GM20000 (cell line): ENCODE measurements at places on chromosomes 6 and 20.
A peak's percentile ranks its signal among the peaks of the same experiment; 100 is the strongest.

- DNase-seq: no peak
These were observed 694 bp downstream of the MRPS18B start for GRCh38 chr6:30618270-30618797.

DNA sequence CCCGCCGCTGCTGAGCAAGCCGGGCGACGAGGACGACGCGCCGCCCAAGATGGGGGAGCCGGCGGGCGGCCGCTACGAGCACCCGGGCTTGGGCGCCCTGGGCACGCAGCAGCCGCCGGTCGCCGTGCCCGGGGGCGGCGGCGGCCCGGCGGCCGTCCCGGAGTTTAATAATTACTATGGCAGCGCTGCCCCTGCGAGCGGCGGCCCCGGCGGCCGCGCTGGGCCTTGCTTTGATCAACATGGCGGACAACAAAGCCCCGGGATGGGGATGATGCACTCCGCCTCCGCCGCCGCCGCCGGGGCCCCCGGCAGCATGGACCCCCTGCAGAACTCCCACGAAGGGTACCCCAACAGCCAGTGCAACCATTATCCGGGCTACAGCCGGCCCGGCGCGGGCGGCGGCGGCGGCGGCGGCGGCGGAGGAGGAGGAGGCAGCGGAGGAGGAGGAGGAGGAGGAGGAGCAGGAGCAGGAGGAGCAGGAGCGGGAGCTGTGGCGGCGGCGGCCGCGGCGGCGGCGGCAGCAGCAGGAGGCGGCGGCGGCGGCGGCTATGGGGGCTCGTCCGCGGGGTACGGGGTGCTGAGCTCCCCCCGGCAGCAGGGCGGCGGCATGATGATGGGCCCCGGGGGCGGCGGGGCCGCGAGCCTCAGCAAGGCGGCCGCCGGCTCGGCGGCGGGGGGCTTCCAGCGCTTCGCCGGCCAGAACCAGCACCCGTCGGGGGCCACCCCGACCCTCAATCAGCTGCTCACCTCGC, 1.5 kb downstream of the ARID1B start:
- DNase-seq: peak; percentile 67

DNA sequence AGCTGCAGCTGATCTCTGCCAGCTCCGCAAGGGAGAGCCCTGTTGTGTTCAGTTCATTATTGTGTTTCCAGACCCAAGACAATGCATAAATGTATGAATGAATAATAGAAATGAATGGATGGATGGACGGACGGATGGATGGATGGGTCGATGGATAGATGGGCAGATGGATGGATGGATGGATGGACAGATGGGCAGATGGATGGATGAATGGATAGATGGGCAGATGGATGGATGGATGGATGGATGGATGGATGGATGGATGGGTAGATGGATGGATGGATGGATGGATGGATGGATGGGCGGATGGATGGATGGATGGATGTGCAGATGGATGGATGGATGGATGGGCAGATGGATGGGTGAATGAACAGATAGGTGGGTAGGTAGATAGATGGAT, 16.7 kb upstream of the LSM14B start:
- DNase-seq: no peak

GRCh38 chr6:104603108-104603745, 256.5 kb downstream of the HACE1 start:
- DNase-seq: no peak

DNA sequence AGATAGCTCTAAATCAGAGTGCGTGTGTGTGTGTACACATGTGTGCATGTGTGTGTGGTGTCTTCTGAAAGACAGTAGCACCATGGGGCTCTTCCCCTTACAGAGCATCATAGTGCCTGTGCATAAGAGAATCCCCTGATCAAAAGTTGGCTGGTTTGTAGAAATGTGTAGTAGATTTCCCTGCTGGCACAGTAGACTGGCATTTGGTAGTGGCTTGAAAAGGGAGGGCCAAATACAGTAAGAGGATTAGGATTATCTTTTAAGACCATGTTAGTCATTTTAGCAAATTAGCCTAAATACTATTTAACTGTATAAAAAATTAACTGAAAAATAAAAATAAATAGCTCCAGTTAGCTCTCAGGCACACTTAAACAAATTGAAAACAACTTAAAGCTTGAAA, 112.6 kb downstream of the B3GAT2 start:
- DNase-seq: no peak

GRCh38 chr20:34301587-34302311, 1.4 kb downstream of the AHCY start:
- no peak for DNase-seq

- no peak for DNase-seq
These were observed 18.1 kb downstream of the ANKRD60 start for GRCh38 chr20:58210398-58210747.

DNA sequence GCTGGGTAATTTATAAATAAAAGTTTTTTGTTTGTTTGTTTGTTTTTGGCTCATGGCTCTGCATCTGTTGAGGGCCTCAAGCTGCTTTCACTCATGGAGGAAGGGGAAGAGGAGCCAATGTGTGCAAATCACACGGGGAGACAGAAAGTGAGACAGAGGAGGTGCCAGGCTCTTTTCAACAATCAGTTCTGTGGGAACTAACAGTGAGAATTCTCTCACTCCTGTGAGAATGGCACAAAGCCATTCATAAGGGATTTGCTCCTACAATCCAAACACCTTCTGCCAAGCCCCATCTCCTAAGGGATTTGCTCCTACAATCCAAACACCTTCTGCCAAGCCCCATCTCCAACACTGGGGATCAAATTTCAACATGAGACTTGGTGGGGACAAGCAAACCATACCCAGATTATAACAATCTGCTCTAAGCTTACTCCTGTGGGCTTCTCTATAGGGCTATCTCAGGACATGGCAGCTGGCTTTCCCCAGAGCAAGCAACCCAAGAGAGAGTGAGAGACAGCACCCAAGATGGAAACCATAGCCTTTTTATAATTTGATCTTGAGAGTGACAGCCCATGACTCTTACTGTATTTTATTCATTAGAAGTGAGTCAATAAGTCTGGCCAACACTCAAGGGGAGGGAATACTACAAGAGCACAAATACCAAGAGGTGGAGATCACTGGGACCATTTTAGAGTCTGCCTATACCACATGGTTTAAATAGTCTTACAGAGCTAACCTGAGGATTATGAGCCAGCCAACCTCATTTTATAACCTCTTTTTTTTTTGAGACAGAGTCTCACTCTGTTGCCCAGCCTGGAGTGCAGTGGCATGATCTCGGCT, 22.8 kb upstream of the LRRC1 start:
- DNase-seq: no peak

DNA sequence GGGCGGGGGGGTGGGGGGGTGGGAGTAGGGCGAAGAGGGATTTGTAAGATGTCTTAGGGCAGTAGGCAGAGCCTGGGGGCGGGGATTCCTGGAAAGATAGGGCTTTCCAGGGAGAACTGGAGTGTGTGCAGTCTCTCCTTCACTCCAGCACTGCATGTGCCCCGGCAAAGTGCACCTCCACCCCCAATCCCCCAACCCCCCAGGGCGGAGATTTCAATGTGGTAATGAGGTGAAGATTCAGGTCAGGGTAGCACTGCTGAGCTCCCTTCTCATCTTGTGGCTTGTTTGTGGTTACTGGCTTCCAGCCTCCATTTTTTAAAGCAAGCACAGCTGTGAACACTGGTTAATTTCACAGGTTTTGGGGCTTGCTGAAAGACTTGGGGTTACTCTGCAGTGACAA, 5.9 kb downstream of the TMEM239 start:
- DNase-seq: peak; percentile 60

- peak; percentile 46 for DNase-seq
These were observed 24.2 kb upstream of the MYMX start for GRCh38 chr6:44192428-44193041.

GRCh38 chr6:116229287-116229913, 24.5 kb downstream of the TSPYL4 start:
- DNase-seq: no peak

GRCh38 chr20:35617397-35618262, 2.0 kb downstream of the SPAG4 start:
- peak; percentile 76 for DNase-seq

GRCh38 chr6:5190507-5190906, 70.2 kb downstream of the LYRM4 start:
- DNase-seq: no peak

DNA sequence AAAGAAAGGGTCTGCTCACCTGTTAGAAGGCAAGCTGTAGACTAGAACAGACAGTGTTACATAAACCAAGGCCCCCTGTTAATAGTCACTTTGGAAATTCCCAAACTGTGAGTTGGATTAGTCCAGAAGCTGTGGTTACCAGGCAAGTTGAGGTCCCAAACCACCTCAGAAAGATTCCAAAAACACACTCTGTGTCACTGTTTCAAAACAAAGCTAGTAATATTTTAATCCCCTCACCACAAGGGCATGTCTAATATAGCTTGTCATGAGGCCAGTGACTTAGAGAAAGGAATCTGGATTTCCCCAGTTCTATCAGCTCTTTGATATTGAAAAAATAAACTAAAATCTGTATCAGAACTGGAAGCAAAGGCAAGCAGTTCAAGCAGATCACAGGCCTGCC, 244.6 kb downstream of the HAO1 start:
- DNase-seq: no peak

DNA sequence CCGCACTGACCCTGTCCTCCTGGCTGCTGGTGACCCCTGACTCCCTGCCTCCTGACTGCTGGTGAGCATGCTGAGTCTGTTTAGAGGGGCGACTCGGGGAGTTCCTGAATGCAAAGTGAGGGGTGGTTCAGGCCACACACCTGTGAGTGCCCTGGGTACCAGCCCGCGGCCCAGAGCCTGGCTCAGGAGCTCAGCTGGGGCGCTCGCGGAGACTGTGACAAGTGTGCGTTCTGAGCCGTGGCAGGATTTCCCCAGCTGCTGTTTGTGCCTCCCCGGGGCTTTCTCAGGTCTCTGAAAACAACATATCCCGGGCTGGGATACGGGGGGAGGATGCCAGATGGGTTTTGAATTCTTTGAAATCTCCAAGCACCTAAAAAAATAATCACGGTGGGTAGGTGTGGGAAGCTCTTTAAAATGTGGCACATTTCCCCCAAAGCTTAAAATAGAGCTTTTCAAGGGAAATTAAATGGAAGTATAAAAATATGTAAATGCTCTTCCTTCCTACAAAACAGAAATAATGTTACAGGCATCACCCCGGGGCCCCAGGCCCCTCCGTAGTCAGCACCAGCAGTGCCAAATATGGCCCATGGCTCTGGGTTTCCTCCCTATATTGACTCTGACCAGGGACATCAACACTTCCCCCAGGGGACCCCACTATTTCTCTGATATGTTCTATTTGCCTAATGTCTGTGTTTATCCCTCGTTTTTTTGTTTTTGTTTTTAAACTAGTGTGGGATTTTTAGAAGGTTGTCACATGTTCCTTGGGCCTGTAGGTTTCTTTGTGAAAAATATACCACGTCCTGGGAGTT, 49.9 kb upstream of the TAGAP start:
- peak; percentile 66 for DNase-seq

GRCh38 chr20:1322511-1323245, 6.3 kb downstream of the SDCBP2 start:
- no peak for DNase-seq

GRCh38 chr20:19041787-19042186, 170.7 kb upstream of the SLC24A3 start:
- DNase-seq: no peak

GRCh38 chr20:17825252-17825959, 125.6 kb downstream of the BANF2 start:
- DNase-seq: no peak

GRCh38 chr6:116648156-116648555, 20.4 kb downstream of the ZUP1 start:
- DNase-seq: no peak

DNA sequence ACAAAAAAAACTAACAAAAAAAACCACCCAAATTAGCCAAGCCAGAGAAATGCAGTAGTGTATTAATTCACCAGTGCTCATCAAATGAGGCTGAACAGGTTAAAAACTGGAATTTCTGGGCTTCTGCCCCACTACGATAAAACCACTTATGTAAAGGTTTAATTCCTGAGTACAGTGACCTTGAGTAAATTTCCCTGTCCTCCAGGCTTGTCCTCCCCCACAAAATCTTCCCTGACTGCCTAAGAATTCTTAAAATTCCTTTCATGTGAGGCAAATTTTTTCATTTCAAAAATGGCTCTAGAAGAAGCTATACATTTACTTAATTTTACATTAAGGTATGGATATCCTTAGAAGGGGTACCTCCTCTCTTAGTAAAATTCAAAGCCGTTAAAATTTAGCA, 80.1 kb upstream of the ID4 start:
- DNase-seq: no peak

DNA sequence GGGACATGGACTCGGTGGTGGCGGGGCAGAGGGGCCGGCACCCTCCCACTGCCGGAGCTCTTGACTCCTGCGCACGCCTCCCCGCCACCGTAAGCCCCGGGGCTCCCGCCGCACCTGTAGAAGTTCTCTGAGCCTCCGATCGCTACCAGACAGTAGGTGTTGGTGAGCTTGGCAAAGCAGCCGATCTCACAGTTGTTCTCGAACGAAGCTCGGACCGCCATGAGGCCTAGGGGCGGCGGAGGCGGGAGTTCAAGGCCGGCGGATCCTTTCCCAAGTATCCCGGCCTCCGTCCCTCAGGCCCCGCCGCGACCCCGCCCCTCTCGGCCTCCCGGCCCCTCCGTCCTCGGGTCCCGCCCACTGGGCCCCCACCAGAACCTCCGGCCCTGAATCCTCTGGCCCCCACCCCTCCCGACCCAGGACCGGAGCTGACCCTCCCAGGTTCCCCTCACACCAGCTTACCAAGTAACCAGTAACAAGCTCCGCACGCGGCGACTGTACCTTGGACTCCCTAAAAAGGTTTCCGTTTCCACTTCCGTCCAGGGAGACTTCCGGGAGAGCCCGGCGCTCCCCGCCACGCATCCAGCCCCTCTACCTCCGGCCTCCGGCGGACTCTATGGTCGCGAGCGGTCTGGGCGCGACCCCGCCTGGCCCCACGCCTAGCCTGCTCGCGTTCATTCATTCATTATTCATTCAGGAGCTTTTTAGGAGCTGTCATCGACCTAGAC, at the start of gene EIF6:
Gene EIF6 (minus strand): TSS at position 506 of the 725 bp plus-strand sequence. CDS start 285 bp downstream, at position 221.
- peak; percentile 95 for DNase-seq

DNA sequence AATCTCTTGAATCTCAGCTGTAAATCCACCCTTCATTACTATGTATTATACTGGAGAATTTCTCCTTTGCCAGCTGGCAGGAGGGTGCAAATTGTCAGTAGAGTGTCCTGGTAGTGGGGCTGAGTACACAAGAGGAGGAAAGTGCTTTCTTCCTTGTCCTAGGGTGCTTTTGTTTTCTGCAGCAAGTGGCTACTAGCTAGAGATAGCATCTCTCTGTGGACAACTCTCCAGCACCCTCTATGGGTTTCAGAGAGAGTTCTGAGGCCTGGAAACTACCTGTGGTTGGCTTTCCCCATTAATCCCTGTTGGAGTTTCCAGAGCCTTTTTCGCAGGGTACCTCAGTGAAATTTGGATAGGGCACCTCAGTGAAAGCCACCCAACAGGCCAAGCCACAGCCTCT, 422.5 kb upstream of the RGS17 start:
- no peak for DNase-seq

- DNase-seq: peak; percentile 89
These were observed 11.2 kb downstream of the TRIM31 start for GRCh38 chr6:30101444-30102413.

GRCh38 chr20:58268936-58269619, 40.4 kb upstream of the RAB22A start:
- DNase-seq: no peak
